Bronchial epithelial cell (primary cell): ENCODE measurements at places on chromosomes 4 and X. TPM values are rescaled to one million over a fixed set of nuclear protein-coding genes. Genes with fewer than 3 reads are reported as not detected.
A peak's percentile ranks its signal among the peaks of the same experiment; 100 is the strongest.

GRCh38 chr4:17558941-17559708 lies 17.9 kb upstream of the LAP3 start:
- no peak for DNase-seq

DNA sequence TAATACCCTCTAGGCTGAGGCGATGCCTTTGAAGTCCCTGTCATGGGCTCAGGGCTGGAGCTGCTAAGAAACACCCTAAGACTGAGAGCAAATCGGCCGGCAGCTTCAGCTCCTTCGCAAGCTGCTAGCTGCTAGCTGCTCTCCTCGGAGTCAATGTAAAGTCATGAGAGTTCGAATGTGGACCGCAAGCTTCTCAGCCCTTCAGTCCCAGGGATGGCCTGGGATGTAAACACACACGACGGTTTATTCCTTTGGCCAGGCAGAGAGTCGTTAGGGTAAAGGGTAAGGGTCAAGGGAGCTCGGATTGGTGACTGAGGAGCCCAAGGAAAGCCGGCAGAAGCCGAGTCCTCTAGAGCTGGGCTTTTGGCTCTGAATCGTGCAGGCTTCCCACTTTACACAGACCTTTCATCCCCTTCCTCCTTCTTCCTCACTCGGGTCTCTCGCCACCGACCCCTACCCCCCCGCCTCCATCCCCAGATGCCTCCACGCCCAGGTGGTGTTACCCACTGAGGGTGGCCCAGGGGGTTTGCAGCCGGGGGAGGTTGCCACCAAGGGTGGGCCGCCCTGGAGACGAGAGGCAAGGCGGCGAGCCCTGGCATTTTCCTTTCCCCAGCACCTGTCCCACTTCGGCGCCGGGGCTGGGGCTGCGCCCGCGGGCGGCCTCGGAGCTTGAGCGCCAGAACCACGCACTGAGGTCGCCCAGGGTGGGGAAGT lies 3.1 kb upstream of the BCORL1 start:
- no peak for DNase-seq

GRCh38 chr4:138761638-138762220 lies 253.9 kb upstream of the NOCT start:
- DNase-seq = no peak

GRCh38 chrX:123713841-123714240 lies 19.0 kb downstream of the THOC2 start:
- DNase-seq = no peak

DNA sequence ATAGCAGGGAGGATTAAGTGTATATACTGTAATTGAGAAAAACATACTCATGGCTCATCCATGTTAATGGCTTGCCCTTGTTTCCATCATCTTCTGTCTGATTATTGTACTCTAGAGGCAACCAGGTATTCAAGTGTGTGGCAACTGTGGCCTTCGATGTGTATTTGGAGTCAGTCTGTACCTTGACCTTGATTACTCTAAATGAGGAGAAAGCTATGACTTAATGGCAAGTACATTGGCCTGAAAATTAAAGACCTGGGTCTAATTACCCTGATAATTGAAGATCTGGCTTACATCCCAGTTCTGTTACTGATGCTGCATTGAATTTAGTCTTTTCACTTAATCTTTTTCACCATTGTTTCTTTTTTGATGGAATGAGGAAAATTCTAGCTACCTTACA lies 409.2 kb downstream of the CCSER1 start:
- no peak for DNase-seq

- DNase-seq = peak; percentile 69
Observed at GRCh38 chr4:12118651-12119213, 690.0 kb upstream of the HS3ST1 start.

DNA sequence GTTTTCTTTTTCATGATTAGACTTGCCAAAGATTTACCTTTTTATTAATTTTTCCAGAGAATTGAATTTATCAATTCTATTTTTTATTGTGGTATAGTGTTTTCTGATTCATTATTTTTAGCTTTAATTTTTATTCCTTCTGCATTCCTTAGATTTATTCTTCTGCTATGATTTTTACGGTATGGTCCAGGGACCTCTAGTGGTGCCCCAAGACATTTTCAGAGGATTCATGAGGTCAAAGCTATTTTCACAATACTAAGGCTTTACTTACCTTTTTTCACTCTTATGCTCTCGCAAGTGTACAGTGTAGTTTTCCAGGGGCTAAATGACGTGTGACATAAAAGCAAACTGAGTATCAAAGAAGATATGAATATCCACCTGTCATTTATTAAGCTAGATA lies 8.0 kb downstream of the RADX start:
- DNase-seq = peak; percentile 12

The SASH3 gene
- not detected in 2 replicates for total RNA-seq

The PPP1R2C gene
- not detected in 2 replicates for total RNA-seq

The AMER1 gene
- 1.5 and 1.6 TPM in 2 replicates for total RNA-seq

The AKAP14 gene
- total RNA-seq = not detected in 2 replicates

The SHROOM4 gene
- total RNA-seq = 0.26 and 0.51 TPM in 2 replicates
